ENCODE measurements at places on chromosomes 11 and 22. TPM values are rescaled to one million over a fixed set of nuclear protein-coding genes. Genes with fewer than 3 reads are reported as not detected.

DNA sequence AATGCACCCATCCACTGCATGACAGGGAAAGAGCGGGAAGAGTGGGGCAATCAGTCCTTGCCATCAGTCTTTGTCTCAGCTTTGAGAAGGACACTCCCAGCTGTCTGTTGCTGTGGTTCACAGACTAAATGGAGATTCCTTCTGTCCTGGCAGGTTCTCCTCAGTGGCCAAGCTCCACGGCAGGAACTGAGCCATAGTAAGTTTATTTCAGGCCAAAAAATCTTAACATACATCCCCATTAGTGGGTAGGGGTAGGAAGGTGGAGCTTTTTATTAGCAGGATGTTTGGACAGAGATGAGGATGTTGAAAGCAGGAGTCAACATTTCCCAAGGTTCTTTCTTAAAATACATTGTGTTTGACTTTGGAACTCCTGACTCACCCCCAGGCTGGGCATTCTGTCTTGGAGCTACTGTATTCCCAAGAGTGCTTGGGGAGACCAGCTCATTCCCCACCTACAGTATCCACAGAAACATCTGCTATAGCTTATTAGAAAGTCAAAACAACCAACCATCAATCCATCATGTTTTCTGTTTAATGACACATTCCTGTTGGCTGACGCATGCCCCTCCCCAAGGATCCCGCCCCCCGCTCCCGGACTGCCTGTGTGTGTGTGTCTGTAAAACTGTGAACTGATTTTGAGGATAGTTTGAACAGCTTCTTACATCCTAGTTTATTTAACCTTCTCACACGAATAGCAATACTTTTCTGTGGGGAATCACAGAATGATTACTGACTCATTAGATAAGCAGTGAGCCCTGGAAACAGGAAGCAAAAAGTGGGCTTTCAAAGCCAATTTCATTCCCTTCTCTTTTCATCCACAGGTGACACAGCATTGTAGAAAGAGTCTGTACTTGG is 109.5 kb downstream of the CCDC81 start:
- peak; percentile 100 for DNase-seq

DNA sequence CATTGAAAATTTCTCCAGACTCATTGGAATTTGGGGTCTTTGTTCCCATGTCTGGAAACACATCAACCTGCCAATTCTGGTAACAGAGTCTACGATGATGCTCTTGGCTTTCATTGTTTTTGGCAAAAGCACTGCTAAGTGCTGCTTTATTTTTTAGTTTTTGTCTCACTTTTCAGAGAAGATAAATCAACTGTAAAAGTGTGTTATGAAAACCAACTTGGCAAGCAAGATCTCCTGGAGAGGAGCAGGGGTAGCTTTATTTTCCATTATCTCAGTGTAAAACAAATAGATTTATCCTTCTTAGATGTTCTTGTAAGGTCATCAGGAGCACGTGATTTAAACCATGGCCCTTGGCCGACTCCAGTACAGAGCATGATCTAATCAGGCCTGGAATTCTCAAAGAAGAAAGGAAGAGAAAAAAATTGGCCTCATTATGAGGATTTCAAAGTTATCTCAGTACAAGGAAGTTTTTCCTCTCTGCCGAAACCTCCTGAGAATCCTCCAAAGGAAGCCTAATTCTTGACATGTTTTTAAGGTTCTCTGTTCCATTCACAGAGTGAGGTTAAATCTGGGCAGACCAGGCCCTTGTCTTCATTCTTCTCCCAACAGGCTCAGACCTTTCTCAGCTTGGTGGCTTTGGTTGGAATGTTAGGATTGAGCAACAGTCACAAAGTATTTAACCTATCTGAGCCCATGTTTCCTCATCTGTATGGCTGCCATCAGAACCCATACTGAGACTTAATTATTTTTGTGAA is 16.4 kb upstream of the PAMR1 start:
- peak; percentile 99 for DNase-seq

DNA sequence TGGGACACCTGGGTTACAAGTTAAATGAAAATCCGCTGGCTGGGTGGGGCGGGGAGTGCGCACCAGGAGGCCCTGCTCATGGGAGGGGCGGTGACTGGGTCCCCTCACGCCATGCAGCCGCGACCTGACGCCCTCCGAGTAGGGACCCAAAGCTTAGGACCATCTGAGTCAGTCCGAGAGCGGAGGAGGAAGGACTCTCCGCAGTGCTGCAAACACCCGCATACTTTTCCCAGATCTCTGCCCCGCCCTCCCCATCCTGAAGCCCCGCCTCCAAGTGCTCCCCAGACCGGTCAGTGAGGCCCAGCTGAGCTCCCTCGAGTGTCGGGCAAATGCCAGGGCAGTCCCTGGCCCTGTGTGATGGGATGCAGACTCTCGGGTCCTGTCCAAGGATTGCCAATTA is 6.6 kb upstream of the FLI1 start:
- DNase-seq: no peak

DNA sequence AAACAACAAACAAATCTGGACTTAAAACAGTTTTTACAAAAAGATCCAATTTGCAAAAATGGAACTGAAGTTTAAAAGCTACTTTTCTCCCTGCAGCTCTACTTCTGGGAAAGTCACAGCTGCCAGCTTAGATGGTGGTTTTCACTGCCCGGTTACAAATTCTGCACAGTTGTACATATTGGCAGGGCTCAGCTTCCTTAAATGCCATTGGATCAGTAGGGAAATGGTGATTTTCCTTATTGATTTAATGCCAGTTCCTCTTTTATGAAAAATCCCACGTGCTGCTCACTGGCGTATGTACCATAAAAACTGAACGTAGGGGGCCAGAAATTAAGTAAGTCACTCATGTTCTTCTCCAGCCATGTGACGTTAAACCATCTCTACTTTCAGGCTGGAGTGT is 22.8 kb downstream of the GRAP2 start:
- DNase-seq: no peak

- peak; percentile 39 for DNase-seq
Measured at GRCh38 chr11:45960387-45961095, 38.1 kb downstream of the LARGE2 start.

GRCh38 chr11:118705111-118705741 is 25.8 kb upstream of the TREH start:
- DNase-seq: no peak

Gene TMEM25
- 7.7 TPM for total RNA-seq
